ENCODE measurements at places on chromosomes 4 and X.

DNA sequence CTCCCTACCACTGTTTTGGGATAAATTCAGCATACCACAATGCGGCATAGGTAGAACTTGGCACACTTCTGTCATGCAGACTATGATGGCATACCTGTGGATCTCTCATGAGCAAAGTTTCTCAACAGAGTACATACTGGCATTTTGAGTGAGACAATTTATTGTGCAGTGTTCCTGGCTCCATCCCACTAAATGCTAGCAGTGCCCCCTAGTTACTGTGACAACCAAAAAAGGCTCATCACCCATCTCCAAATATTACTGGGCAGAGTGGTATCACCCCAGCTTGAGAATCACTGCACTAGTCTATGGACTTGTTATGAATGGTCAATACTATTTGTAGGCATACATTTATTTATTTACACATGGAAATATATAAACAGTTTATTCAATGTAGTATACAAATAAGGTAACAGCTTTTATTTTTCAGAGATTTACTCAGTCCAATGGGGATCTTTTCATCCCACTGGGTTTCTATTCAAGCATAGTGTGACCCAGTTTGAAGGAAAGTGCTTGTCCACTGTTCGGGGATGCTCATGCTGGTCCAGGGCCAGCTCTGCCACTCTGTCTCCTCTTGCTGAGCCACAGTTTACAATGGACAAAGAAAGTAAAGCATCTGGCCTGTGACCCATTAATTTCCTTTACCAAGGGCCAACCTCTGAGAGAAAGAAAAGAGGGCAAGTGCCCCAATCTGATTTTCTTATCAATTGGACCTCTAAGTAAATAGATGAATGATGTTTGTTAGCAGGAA is 81.0 kb upstream of the IL2 start:
- DNase-seq = no peak

- DNase-seq = no peak
Observed at GRCh38 chr4:75229806-75230570, 284.2 kb downstream of the RCHY1 start.

- no peak for DNase-seq
Observed at GRCh38 chrX:13966071-13966792, 63.5 kb downstream of the GEMIN8 start.

- no peak for DNase-seq
Observed at GRCh38 chr4:142801966-142802365, 44.1 kb downstream of the INPP4B start.

DNA sequence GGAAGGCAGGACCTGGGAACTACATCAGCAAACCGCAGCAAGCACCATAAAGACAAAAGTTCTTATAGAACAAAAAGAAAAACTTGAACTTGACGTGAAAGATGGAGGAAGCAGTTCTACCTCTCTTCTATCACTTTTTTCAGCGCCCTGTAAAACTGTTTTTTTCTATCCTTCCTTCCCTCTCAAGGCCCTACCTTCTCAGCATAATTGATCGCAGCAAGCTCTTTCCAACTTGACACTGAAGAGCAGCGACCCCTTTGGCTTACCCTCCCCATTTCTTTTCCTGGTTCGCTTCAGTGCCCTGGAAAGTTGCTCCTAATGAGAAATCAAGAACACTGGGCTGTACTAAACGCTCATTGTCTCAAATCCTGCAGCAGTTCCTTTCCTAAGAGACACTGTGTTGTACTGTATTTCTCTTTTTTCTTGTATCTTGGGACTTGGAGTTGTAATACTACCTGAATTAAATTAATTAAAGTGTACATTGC is 150.6 kb upstream of the SLC4A4 start:
- no peak for DNase-seq

DNA sequence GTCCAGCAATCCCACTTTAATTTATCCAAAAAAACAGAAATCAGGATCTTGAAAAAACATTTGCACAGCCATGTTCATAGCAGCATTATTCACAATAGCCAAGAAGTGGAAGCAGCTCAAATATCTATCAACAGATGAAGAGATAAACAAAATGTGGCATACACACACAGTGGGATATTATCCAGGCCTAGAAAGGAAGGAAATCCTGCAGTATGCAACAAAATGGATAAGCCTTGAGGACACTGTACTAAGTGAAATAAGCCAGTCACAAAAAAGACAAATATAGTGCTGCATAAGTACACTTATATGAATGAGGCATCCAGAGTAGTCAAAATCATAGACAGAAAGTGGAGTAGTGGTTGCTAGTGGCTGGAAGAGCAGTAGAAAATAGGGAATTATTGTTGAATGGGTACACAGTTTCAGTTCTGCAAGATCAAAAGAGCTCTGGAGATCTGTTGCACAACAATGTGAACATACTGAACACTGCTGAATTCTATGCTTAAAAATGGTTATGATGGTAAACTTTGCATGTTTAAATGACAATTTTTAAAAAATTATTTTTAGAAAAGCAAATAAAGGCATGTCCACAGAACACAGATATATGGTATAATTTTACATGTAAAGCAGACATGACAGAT is 25.6 kb downstream of the CHM start:
- no peak for DNase-seq

DNA sequence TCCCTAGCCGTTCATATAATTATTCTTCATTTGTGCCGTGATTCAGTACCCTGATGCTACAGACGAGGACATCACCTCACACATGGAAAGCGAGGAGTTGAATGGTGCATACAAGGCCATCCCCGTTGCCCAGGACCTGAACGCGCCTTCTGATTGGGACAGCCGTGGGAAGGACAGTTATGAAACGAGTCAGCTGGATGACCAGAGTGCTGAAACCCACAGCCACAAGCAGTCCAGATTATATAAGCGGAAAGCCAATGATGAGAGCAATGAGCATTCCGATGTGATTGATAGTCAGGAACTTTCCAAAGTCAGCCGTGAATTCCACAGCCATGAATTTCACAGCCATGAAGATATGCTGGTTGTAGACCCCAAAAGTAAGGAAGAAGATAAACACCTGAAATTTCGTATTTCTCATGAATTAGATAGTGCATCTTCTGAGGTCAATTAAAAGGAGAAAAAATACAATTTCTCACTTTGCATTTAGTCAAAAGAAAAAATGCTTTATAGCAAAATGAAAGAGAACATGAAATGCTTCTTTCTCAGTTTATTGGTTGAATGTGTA is 7.0 kb downstream of the SPP1 start:
- DNase-seq = no peak

Data from activated CD4-positive, alpha-beta T cell treated with anti-CD3 and anti-CD28 coated beads, Interleukin-2, Interleukin-4, amounts not matched to agents 100 ng/mL and 50 ng/mL, durations not matched to agents 16 hours and 8 hours (primary cell).